Chondrocyte (in vitro differentiated cells): ENCODE measurements at places on chromosomes 3 and 15. TPM values are rescaled to one million over a fixed set of nuclear protein-coding genes. Genes with fewer than 3 reads are reported as not detected.
A peak's percentile ranks its signal among the peaks of the same experiment; 100 is the strongest.

KNG1 gene
- total RNA-seq = not detected in 3 replicates

B2M gene
- total RNA-seq = 496 to 595 TPM (median 582 TPM) in 3 replicates

- no peak for DNase-seq
These were observed 222.1 kb downstream of the THSD4 start for GRCh38 chr15:71337197-71337845.

- DNase-seq = no peak
These were observed 85.9 kb upstream of the CSPG5 start for GRCh38 chr3:47664519-47664918.

DNA sequence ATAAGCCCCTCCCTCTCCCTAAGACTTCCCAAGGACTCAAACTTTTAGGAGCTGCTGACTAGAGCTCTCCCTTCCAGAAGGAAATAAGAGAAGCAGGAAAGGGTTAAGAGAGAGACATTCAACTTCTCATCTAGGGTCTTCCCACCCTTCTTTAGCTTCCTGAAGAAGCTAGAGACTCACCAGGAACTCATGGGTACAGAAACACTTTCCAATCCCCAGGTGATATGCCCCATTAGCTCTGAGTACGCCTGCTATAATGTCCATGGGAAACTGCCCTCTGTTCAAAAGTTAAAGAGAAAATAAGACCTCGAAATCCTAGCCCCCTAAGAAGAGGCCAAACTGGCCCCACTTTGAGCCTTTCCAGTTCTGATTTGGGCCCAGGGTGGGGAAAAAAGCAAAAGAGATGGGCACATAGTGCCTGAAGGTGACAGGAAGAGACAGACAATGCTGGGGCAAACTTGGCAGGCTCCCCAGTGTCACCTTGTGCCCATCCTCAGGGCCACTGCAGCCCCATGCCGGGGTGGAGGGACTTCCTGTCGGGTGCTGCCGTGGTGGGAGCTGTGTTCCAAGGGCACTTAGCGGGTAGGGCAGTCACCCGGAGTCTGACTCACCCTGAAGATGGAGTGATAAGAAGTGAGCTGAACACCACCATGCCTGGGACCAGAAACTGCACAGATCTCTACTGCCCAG is 29.5 kb downstream of the CCDC12 start:
- DNase-seq = peak; percentile 86
